ENCODE measurements at places on chromosomes 16 and 17. TPM values are rescaled to one million over a fixed set of nuclear protein-coding genes. Genes with fewer than 3 reads are reported as not detected.

Gene CTRL
- total RNA-seq = 0.91 TPM

DNA sequence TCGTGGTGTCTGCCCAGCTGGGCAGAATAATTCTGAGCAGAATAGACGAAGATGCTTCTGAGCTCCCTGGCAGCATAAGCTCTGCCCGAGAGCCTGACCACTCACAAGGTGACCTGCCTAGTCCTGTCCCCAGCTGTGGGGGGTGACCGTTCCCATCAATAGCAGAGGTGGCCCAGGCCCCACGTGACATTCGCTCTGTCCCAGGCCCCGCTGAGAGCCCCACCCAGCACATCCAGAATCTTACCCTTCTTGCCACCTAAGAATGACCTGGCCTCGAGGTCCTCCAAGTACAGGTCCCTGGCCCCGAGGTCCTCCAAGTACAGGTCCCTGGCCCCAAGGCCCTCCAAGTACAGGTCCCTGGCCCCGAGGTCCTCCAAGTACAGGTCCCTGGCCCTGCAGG, 695 bp upstream of the TMEM204 start:
- no peak overlapping the region for H3K4me3 ChIP-seq
- H3K36me3 ChIP-seq = peaks cover 8% of the 10 kb centered on the region
- no peak for DNase-seq

DNA sequence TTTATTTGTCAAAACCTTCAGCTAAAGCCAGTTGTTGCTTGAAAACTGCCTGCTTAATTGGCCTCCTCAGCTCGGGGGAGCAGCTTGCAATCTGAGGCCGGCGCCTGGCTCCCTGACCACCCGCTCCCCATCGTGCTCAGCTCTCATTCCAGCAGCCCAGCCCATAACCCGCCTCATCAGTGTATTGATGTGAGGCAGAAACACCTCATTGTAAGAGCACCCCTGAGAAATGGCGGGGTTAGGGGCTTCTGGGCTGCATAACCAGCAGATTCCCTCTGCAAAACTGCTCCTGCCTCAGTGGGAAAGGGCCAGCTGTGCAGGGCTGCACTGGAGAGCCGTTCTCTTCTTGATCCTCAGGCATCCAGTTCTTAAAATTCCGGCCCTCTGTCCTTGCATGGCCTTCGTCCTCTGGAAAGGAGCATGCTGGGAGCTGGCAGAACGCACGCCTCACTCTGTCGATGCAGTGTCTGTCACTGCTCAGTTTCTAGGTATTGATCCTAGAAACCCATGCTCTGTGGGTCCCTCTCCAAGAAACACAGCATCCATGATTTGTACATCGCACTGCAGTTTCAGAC, 113.8 kb upstream of the CHMP6 start:
- H3K36me3 ChIP-seq = peaks cover 14% of the 10 kb centered on the region
- H3K27me3 ChIP-seq = no peaks in the 10 kb centered on the region
- no peak overlapping the region for H3K4me3 ChIP-seq
- no peak for DNase-seq
- H3K27ac ChIP-seq = no peak overlapping the region

Gene HBA1
- total RNA-seq = not detected

GRCh38 chr17:8096541-8096940, 9.0 kb upstream of the ALOX12B start:
- DNase-seq = no peak
- no peak overlapping the region for H3K27ac ChIP-seq
- no peaks in the 10 kb centered on the region for H3K36me3 ChIP-seq
- peaks cover 2% of the 10 kb centered on the region for H3K4me1 ChIP-seq

Gene ALOXE3
- total RNA-seq = not detected

GRCh38 chr17:4956493-4957061, 5.7 kb downstream of the ENO3 start:
- no peak overlapping the region for H3K27ac ChIP-seq
- H3K4me1 ChIP-seq = peaks cover 13% of the 10 kb centered on the region
- H3K36me3 ChIP-seq = peaks cover 17% of the 10 kb centered on the region
- no peaks in the 10 kb centered on the region for H3K27me3 ChIP-seq
- no peak overlapping the region for H3K4me3 ChIP-seq

Gene ABCC11
- 0.48 TPM for total RNA-seq

DNA sequence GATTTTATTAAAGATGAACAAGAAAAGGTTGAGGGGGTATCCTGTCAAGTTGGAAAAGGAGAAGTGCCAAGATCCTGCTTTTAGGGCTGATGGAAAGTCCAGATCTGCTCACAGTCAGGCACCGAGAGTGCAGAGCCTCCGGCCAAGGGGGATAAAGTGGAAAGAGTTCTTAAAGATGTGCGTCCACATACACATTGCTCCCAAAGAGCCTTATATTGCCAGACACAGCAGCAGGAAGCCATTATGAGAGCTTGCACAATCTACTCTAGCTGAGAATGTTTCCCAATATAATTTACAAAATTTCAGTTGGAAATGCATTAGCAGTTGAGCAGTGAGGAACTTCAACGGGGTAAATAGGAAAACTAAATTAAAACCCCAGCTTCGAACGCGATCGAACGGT, 95.6 kb downstream of the SALL1 start:
- no peak overlapping the region for H3K27ac ChIP-seq
- DNase-seq = no peak
- H3K27me3 ChIP-seq = no peaks in the 10 kb centered on the region
- no peaks in the 10 kb centered on the region for H3K4me1 ChIP-seq
- no peak overlapping the region for H3K4me3 ChIP-seq

- H3K4me3 ChIP-seq = no peak overlapping the region
- no peak overlapping the region for H3K27ac ChIP-seq
- peaks cover 34% of the 10 kb centered on the region for H3K36me3 ChIP-seq
- no peaks in the 10 kb centered on the region for H3K27me3 ChIP-seq
Measured at GRCh38 chr17:8466456-8466855, 30.8 kb downstream of the NDEL1 start.
